ENCODE measurements at places on chromosomes 5 and 9. TPM values are rescaled to one million over a fixed set of nuclear protein-coding genes. Genes with fewer than 3 reads are reported as not detected.

GRCh38 chr9:26326563-26326962, 566.0 kb downstream of the CAAP1 start:
- peak; percentile 43 for DNase-seq

DNA sequence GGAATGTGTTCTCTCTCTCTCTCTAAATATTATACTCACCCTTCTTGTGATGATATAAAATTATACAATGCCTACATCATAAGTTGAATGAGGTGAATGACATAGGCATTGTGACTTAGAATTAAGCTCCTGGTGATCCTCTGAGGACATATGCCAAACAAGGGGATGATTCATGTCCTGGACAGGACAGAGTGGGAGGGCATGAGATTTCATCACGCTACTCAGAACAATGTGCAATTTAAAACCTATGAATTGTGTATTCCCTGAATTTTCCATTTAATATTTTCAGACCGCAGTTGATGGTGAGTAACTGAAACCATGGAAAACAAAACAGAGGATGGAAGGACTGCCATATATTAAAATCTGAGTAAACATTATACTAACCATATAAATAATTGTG, 782.2 kb upstream of the NUDT12 start:
- DNase-seq, result no peak

GRCh38 chr5:41763574-41763973, 106.7 kb downstream of the OXCT1 start:
- DNase-seq, result no peak

DNA sequence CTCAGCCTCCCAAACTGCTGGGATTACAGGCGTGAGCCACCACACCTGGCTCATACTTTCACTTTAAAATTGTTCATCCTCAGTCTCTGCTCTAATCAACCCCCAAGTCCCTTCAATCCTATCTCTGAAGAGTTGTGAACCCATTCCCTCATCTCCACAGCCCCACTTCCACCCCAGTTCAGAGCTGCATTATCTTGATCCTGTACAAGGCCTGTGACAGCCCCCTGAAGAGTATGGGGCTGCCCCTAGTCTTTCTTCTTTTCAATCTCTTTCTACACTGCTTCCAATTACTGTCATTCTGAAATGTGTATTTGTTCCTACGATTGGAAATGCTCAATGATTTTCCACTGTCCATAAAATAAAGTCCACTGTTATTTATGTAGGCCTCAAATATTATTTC, 588.3 kb downstream of the RAB3C start:
- no peak for DNase-seq

GRCh38 chr9:16901590-16901989, 31.1 kb upstream of the BNC2 start:
- no peak for DNase-seq

DNA sequence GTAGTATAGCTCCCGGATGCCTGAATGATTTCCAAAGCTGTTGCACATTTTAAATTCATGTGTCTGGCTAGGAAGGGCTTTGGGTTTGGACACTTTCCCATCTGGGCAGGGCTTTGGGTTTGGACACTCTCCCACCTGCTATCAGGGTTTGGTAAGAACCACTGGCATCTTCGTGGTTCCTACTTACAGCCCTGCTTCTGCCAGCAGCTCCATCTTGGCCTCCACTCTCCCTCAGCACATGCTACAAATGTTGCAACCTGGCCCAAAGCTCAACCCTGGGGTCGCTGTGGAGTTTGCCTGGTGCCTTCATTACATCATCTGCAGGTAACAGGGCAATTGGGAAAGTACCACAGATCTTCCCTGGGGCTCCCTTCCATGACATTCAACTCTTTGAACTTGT, 3.5 kb downstream of the TMCO6 start:
- DNase-seq, result no peak

GRCh38 chr5:169341556-169341955, 40.6 kb upstream of the SLIT3 start:
- DNase-seq, result no peak

GRCh38 chr5:76457674-76458485, 54.8 kb downstream of the IQGAP2 start:
- no peak for DNase-seq

- DNase-seq, result no peak
Measured at GRCh38 chr5:96377167-96377566, 55.9 kb downstream of the PCSK1 start.

GRCh38 chr5:141513627-141514329, 24.9 kb downstream of the PCDHGC5 start:
- DNase-seq, result peak; percentile 70

GRCh38 chr5:76085243-76085579, 2.0 kb downstream of the SV2C start:
- no peak for DNase-seq

DNA sequence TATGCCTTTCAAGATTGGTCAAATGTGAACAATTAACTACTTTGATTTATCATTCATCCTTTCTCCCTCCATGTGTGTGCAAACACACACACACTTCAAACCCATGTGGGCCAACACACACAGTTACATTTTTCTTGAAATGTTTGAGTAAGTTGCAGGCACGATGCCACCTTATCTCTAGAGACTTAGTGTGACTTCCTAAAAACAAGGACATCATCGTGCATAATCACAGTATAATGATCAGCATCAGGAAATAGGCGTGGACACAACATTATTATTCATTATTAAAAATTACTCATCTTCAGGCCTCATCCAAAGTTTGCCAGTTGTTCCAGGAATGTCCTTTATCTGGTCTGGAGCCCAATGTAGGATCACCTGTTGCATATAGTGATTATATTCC, 209.5 kb downstream of the GNA14 start:
- DNase-seq, result no peak

GRCh38 chr5:78626009-78626571, 22.5 kb downstream of the LHFPL2 start:
- no peak for DNase-seq

DNA sequence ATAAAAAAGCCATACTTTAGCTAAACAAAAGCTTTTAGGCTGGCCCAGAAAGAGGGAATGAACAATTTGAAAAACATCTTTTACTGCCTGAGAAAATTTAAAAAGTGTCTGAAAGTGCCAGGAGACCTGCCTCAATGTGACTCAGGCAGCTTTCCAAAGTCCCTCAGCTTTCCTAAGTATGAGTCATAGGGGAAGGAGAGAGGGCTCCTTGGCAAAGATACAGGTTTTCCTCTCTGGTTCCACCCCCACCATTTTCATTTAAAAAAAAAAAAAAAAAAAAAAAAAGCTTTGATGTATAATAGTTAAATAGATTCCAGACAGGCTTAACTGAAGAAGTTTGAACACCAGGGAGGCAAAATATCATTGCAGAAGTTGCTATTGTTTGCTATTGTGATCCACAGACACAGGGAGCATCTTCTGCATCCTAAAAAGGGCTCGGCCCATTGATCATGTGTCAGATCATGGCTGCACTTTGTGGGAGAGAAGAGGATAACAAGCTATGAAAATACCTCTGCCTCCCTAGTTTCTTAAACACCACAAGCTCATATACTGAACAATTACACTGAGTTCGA, 71.5 kb downstream of the MRPS27 start:
- no peak for DNase-seq

The MOB3B gene
- total RNA-seq, result 21.8 TPM

The ORM2 gene
- total RNA-seq, result not detected

The SLC1A3 gene
- total RNA-seq, result 24.4 TPM

The SPINK1 gene
- total RNA-seq, result not detected

The SPTLC1 gene
- 51.8 TPM for total RNA-seq
